ENCODE measurements at places on chromosomes 16 and 17.

GRCh38 chr17:82487910-82488309, 29.4 kb downstream of the NARF start:
- no peak for DNase-seq

- DNase-seq: no peak
These were observed 227.6 kb upstream of the ASIC2 start for GRCh38 chr17:33520426-33521330.

DNA sequence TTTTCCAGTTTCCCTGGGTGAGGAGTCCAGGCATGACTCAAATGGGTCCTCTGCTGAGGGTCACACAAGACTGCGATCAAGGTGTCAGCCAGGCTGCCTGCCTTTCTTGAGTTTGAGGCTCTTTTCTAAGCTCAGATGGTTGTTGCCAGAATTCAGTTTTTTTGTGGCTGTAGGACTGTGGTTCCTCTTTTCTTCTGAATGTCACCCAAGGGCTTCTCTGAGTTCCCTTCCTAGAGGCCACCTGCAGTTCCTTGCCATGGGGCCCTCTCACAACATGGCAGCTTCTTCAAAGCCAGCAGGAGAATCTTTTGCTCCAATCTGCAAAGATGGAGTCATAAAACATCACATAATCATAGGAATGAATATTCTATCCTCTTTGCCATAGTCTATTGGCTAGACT, 17.5 kb downstream of the LIMD2 start:
- DNase-seq: no peak

DNA sequence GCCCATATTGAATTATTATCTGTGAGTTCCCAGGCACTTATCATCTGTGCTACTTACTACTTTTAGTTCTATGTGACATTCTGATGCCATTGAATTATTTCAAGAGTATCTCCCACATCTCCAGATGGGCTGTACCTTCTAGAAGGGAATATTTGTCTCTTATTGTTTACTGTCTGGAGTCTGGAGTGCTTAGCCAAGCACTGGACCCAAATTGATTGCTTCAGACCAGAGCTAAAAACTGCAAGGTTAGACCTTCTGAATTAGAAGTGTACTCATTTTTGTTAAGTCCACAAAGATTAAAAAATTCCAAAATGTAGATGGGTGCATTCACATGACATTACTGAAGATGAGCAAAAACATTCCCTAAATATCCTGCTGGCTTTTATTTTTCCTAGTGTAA, 16.0 kb upstream of the KRT222 start:
- no peak for DNase-seq

GRCh38 chr17:76053246-76054111, 18.8 kb downstream of the SRP68 start:
- peak; percentile 70 for DNase-seq

DNA sequence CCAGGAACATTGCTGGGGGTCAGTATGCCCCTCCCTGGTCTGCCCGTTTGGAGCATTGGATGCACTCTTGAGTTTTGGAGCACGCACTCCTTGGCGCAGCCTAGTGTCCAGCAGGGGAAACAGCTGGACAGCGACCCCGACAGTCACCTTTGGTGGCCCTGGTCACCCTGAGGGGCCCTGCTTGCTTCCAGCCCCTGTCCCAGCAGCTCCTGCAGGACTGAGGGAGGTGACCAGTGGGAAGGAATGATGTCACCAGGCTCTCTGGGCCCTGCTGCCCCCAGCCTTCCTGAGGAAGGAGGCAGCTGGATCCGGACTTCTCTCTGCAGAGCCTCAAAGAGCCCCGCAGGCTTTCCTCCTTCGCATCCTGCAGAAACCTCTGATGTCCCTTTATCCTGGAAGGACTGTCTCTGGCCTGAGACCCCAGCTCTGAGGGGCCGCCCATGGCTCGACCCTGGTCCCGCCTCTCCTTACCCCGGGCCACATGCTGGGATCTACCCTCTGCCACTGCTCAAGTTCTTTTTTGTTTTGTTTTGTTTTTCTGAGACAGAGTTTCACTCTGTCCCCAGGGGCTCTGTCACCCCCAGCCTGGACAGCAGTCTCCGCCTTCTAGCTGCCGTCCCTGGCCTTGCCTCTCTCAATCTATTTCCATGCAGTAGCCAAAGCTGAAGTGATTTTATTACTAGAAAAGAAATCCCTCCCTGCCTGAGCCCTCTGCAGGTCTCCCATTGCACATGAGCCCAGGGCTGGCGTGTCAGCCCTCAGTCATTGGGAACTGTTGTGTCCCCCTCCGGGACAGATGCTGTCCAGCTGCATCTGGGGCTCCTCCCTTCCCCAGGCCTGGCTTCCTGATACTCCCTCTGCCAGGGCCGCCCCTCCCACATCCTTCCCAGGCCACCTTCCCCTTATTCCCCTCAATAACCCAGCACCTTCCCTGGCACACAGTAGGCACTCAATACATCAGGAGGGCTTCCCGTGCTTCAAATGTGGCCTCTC, 11.6 kb downstream of the ZSCAN10 start:
- no peak for DNase-seq

- peak; percentile 28 for DNase-seq
These were observed 18.8 kb upstream of the GAA start for GRCh38 chr17:80082403-80083135.

DNA sequence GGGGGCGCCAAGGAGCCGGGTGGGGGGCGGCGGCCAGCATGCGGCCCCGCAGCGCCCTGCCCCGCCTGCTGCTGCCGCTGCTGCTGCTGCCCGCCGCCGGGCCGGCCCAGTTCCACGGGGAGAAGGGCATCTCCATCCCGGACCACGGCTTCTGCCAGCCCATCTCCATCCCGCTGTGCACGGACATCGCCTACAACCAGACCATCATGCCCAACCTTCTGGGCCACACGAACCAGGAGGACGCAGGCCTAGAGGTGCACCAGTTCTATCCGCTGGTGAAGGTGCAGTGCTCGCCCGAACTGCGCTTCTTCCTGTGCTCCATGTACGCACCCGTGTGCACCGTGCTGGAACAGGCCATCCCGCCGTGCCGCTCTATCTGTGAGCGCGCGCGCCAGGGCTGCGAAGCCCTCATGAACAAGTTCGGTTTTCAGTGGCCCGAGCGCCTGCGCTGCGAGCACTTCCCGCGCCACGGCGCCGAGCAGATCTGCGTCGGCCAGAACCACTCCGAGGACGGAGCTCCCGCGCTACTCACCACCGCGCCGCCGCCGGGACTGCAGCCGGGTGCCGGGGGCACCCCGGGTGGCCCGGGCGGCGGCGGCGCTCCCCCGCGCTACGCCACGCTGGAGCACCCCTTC, 484 bp downstream of the FZD2 start:
- no peak for DNase-seq

GRCh38 chr17:73878923-73879322, 234.7 kb upstream of the SDK2 start:
- no peak for DNase-seq

GRCh38 chr17:76250141-76250540, 9.8 kb upstream of the RNF157 start:
- no peak for DNase-seq

- no peak for DNase-seq
These were observed 8.6 kb upstream of the UBE2I start for GRCh38 chr16:1300664-1301476.

DNA sequence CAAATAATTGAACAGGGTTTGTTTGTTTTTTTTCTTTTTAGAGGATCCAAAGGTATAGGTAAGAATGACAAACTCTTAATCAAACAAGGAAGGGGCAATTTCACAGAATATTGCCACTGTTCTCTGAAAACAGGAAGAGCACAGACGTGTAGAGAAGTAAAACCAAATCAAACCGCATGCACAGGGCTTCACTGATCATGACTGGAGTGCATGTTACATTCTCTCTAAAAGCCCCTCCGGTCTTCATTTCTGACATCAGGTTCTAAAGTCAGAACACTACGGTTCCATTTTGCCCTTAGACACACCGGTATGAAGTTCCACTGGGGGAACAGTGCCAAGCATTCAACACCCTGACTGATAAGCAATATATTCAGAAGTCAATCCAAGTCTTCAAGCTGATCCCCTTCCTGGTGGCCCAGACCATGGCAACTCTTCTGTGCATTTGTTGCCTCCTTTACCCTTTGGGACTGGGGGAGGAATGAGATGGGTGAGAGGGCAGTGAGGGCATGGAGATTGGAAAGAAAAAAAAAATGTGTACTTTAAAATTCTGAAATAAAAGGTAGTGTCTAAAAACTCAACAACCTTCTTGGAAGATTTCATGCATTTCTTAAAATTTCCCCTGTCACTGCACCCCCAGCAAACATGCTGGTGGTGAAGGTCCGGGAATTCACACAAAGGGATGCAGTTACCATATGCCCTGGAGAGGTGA, 1.4 kb downstream of the MMD start:
- DNase-seq: no peak

GRCh38 chr16:56353054-56353921, 72.1 kb downstream of the AMFR start:
- no peak for DNase-seq

- DNase-seq: no peak
These were observed 71.9 kb downstream of the N4BP1 start for GRCh38 chr16:48537909-48538745.

DNA sequence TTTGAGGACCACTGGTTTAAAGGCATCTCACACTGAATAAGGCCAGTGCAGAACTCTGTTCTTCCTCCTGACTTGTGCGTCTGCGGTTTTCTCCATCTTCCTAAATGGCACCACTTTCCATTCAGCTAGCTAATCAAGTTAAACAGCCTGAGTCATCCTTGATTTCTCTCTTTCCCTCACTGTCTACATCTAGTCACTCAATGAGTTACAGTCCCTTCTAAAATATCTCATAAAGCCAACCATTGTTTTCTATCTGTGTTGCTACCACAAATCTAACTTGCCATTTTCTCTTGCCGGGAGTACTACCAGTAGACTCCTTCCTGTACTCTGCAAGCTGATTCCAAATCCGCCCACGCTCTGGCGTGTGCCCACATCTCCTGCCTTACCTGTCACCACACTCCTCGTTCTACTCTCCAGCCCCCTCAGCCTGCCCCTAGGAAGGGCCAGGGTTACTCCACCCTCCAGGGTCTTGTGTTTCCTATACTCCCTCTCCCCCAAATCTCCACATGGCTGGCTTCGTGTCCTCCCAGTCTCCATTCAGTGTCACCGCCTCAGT, 324.5 kb downstream of the SNX29 start:
- no peak for DNase-seq

DNA sequence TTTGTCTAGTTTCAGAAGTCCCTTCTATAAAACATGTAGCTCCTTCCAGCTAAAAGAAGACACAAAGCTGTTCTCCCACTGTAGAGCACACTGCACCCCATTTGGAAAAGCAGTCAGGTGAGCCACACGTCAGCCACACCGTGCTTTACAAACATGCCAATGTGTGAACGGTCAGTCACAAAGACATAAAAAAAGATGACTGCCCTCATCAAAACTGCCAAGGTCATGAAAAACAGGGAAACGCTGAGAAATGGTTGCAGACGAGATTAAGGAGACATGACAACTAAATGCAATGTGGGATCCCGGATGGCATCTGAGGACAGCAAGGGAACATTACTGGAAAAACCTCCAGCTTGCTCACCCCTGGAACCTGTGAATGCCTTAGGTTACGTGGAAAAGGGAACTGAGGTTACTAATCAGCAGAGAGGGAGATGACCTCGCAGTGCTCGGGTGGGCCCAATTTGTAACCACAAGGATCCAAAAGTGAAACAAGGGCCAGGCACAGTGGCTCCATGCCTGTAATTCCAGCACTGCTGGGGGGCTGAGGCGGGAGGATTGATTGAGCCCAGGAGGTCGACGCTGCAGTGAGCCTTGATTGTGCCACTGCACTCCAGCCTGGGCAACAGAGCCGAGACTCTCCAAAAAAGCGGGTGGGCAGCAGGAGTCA, 8.1 kb downstream of the ANKRD11 start:
- DNase-seq: no peak

DNA sequence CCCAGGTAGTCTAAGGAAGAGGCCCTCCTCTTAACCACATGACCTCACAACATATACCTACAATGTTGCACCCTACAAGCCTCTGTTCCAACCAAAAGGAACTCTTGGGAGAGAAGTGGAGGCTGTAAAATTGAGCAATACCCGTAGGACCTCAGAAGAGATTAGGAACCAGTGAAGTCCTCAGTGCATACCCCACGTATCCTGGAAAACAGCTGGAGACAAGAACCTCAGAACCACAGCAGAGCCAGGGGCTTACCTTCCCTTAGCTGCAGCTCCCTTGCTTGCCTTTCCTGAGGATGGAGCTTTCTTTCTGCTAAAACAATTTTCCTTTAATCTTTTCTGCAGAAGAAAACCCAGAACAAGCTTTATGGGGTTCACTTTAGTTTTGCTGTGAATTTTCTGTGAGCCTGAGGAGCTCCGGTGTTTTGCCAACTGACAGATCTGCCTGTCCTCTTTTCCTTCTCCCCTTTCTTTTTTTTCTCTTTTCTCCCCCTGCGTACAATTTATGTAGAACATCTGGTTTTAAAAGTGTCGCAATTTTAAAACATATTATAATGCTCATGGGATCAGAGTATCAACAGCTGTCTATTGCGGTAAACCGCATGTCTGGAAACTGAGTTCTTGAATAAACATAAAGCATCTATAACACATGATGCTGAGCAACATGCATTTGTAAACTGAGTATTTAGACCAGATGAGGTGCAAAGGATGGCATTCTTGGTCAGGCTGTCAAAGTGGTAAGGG, 226.4 kb upstream of the MAF start:
- DNase-seq: no peak

- DNase-seq: peak; percentile 27
These were observed at the start of gene CIITA for GRCh38 chr16:10876799-10877341. Gene CIITA, plus strand, starts transcription at chr16:10877202. Its CDS starts 129 bp downstream, at chr16:10877331.

DNA sequence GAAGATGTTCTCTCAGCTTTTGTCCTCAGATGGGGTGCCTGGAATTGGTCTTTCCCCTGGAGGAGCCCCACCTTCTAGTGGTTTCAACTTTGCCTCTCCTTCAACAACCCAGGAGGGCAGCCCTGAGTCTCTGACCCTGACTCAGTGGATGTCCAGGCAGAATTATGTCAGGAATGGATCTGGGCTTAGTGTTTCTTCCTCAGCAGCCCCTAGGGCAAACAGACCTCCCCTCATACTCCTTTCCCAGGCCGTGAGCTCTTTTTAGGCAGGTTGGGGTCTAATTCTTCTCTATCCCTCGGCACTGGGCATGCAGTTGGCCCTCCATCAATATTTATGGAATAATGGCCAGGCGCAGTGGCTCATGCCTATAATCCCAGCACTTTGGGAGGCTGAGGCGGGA, 20.2 kb upstream of the FMNL1 start:
- no peak for DNase-seq

- DNase-seq: no peak
These were observed 109.6 kb downstream of the CLEC16A start for GRCh38 chr16:11053916-11054460.

DNA sequence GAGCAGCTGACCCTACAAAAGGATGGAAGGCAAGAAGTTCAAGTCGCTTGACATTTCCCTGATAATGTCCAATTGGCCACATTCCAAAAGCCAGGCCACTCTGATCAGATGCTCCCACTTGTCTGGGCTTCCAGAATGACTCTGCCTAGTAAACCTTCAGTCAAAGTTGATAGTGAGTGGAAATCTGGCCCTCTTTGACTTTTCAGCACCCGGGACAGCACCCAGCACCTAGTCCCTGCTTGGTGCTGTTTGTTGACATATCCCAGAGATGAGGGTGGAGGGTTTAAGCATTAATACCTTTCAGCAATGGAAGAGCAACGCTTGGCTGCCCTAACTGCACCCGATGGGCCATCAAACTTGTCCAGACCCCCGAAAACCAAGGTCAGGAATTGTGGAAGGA, 131.3 kb downstream of the AIPL1 start:
- DNase-seq: no peak

GRCh38 chr16:66930189-66930588, 4.0 kb downstream of the CIAO2B start:
- DNase-seq: no peak

- no peak for DNase-seq
These were observed 11.8 kb downstream of the CACNG4 start for GRCh38 chr17:66976379-66976663.

All from non-pigmented ciliary epithelial cell (primary cell).